ENCODE measurements at places on chromosomes 13 and 19.

DNA sequence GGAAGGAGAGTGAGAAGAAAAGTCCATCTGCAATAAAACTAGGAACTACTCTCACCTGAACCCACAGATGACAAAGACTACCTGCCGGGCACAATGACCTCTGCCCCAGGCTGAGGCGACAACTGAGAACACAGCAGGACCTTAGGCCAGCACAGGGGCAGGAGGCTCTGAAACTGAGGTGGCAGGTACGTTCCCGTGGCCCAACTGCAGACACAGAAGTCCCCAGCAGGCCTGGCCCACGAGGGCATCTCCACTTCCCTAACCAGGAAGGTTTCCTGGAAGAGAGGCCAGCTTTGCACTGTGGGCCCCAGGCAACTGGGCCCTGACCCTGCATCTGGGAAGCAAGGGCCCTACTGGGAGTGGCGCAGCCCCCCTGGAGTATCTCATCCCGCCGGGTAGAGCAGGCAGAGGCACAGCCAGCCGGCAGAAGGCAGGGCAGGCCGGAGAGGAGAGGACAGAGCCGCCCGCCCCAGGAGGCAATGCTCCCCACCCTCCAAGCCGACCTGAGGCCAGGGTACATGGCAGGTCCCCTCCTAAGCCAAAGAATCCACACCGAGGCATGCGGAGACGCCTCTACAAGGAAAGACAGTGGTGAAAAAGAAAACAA is 32.7 kb downstream of the STK24 start:
- DNase-seq: no peak

- DNase-seq: no peak
Measured at GRCh38 chr19:47813995-47814328, 7.8 kb upstream of the CRX start.

- DNase-seq: no peak
Measured at GRCh38 chr13:38141792-38142191, 207.9 kb upstream of the UFM1 start.

DNA sequence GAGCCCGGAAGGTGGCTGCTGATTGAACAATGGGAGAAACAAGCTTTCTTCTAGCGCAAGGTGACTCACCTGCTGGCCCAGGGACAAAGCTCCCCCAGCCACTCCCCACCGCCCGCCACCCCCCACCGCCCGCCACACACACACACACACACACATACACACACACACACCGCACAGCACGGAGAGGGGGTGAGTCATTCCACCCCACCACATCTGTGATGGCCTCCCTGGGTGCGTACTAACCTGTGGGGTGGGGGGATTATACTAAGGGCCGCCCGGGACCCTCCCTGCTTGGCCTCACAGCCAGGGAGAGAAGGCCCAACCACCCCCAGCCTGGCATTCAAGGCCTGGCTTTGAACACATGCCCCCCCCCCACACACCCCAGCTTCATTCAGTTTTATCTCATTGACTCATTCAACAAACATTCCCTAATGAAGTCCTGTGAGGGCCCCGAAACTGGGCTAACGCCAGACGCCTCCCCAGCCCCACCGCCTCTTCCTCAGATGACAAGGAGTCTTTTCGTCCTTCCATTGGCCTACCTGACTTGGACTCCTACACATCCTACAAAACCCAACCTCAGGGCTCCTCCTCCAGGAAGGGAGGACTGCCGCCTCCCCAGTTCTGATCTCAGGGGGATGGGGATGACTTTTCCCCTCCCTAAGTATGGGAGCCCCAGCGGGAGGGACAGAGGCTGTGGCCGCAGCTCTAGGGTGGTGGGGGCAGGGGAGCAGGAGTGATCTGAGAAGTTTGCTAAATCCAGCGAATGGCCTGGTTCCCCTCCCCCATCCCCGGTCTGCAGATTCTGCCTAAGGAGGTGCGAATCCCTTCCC is 5.8 kb upstream of the ONECUT3 start:
- DNase-seq: no peak

DNA sequence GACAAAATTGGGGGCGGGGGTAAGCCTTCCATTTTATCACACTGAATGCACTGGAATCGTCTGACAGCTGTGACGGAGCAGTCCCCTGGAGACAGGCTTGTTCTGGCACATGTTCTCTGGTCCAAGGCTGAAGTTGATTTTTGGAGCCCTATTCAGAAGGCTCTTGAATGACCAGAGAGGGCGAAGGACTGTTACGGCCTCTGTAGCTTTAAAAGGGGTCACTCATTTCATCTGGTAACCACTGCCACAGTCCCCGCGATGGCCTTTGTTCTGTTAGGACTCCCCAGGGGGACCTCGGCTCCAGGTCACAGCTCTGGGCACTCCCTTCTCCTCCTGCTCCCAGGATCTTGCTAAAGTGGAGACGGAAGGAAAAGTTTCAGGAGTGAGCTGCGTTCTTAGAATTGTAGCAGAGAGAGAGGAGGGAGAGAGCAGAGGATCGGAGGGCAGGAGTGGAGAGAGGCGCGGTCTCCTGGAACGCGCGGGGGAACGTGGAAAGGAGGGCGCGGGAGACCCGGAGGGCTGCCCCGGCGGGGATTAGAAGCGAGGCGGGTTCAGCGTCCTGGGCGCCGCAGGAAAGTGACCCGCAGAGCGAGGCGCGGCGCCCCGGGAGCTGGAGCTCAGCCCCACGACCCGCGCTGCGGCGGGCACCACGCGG is 134.3 kb upstream of the MYO16 start:
- no peak for DNase-seq

GRCh38 chr13:77389625-77390000 is 62.7 kb upstream of the MYCBP2 start:
- no peak for DNase-seq

DNA sequence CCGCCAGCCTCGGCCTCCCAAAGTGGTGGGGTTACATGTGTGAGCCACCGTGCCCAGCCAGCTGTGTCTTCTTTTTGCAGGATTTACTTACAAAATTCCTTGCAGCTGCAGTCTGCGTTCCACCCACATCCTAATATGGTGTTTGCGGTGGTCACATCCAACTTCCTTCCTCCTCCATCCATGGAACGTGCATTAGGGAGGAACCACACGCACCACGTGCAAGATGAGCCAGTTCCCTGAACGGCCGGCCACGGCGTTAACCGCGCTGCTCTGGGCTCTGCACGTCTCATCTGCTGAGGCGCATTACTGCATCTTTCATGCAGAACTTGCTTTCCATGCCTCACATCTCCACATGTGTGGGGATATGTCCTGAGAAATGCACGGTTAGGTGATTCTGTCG is 13.0 kb upstream of the SIGLEC11 start:
- DNase-seq: no peak

GRCh38 chr13:21061029-21061763 is at the start of gene LATS2:
Gene LATS2, minus strand, starts transcription at chr13:21061586. Its CDS starts 15,560 bp downstream, at chr13:21046026.
- DNase-seq: peak; percentile 96

- no peak for DNase-seq
Measured at GRCh38 chr19:7772752-7773291, 9.8 kb downstream of the CLEC4M start.

GRCh38 chr19:7159105-7159933 is 89.8 kb downstream of the ZNF557 start:
- peak; percentile 67 for DNase-seq

GRCh38 chr19:33219261-33219815 is 6.3 kb downstream of the SLC7A10 start:
- no peak for DNase-seq

GRCh38 chr13:96198038-96198437 is 108.1 kb downstream of the HS6ST3 start:
- no peak for DNase-seq

DNA sequence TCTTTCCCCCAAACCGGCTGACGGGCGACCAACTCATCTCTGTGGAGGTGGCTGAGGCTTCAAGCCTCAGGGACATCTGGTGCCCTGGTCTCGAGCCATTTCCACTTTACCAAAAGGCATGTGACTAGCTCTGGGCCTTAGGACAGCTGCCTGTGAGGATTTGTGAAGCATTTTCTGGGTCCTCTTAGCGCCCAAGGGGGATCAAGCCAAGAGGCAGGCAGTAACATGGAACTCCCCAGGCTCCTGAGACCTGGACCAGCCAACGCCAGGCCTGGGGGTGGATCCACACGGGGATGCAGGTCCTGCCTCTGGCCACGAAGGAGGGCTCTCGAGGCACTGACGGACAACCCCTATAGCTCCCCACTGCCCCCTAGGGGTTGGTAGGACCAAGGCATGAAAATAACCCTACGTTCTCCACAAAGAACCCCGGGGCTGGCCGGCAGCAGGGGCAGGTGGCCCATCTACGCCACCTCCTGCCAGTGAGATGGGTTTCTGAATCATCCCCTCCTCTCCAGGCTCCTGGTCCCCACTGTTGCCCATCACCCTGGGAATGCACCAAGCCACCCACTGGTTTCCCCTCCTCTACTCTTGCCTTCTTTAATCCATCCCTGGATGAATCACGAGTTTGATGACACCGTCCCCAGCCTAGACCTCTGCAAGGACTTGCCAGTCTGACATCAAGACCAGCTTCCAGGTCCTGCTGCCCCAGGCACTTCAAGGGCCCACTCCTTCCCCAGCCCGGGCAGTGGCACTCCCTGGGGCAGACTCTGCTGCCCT is 7.0 kb upstream of the MYDGF start:
- DNase-seq: no peak

- DNase-seq: no peak
Measured at GRCh38 chr13:91313103-91313502, 34.4 kb upstream of the MIR17HG start.

DNA sequence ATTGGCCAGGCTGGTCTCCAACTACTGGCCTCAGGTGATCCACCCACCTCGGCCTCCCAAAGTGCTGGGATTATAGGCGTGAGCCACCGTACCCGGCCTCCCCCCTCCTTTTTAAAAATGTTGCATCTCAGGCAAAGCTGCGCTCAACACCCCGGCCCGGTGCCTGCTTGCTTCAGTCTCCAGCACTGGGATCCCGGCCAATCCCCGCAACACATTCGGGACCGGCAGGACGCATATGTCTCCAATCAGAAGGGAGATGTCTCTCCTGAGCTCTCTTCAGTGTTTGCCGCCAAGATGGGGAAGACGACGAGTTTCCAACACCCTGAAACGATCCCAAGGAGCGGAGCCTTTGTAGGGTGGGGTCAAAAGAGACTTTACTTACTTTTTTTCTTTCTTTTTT is 16.1 kb downstream of the GNG7 start:
- no peak for DNase-seq

- DNase-seq: no peak
Measured at GRCh38 chr19:41597600-41598041, 21.7 kb downstream of the CEACAM21 start.

GRCh38 chr19:17915940-17916593 is 16.7 kb upstream of the CCDC124 start:
- DNase-seq: no peak

GRCh38 chr13:35278917-35279316 is 197.6 kb downstream of the MAB21L1 start:
- no peak for DNase-seq

GRCh38 chr19:29417048-29417447 is 108.7 kb upstream of the VSTM2B start:
- DNase-seq: no peak

DNA sequence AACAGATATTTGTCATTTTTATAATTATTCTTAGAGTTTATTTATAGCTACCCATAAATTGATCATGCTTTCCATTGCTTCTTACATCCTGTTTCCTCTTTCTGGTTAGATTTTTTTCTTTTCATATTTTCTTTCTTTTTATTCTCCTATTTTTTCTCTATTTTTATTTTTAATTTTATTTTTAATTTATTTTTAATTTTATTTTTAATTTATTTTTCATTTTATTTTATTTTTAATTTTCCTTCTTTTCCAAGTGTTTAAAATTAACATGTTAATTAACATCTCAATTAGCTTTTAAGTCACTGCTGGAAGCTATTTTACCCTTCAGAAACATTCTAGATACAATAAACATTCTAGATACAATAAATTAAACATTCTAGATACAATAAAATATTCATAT is 269.6 kb downstream of the B3GLCT start:
- DNase-seq: no peak

- no peak for DNase-seq
Measured at GRCh38 chr13:99003851-99004471, 26.1 kb upstream of the DOCK9 start.

GRCh38 chr19:53826876-53827275 is 2.8 kb upstream of the NLRP12 start:
- no peak for DNase-seq

- no peak for DNase-seq
Measured at GRCh38 chr13:58531614-58532013, 900.1 kb downstream of the PCDH17 start.

GRCh38 chr13:20136781-20137703 is 23.8 kb downstream of the GJA3 start:
- no peak for DNase-seq

DNA sequence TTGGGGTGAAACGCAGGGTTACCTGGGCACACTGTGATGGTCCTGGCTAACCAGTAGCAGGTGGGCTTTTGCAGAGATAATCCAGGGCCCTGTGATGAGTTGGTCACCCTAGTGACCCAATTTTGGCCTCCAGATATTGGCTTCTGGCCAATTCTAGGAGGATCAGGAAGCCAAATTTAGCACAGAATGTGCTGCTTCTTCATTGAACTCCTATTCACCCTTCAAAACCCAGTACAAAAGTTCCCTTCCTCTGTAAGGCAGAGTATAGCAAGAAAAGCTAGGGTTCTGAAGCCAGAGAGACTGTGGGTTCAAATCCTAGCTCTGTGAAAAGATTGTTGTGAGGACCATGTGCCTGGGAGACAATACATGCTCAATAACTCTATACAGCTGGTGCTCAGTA is 70.8 kb downstream of the INSR start:
- DNase-seq: no peak

DNA sequence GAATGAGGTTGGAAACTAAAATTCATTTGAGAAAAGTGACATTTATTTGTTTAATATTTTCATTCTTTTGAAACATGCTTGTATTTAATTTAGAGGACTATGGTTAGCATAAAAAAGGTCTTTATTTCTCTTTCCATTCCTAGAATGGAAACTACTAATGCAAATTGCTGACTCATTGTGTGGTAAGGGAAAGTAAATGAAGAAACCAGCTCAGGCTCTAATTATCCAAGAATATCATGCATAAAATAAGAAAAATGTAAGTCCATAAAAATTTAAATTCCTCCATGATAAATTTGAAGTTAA is 777.0 kb upstream of the SLITRK1 start:
- no peak for DNase-seq
